ENCODE measurements at places on chromosomes 13 and 19.

DNA sequence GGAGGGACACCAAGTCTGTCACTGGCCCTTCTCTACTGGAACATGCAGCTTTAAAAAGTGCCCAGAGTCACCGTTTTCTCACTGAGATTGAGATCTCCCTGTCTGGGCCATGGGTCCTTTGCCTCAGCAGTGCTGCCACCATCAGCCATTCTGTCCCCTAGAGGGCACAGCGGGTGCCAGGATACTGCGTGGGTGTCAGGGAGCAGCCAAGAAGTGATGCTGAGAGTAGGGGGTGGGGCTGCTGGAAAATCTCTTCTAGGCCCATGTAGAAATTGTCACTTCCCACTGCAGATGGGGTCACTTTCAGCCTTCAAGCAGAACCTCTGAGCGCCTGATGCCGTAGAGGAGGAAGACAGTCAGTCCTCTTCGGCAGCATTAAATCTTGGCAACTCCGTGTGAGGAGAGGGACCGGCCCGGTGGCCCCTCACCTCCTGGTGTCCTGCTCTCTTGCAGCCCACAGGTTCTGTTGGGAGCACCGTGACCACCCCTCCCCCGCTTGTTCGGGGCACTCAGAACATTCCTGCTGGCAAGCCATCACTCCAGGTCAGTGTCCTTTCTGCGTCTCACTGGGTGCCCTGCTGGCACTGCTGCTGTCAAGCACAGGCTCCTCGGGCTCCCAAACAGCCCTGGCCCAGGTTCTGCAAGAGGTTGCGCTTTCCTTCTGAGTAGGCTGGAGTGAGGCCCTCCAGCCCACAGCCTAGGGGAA is 21.4 kb downstream of the TSSK6 start:
- DNase-seq = no peak

- DNase-seq = no peak
Observed at GRCh38 chr13:40605573-40605972, 60.9 kb downstream of the FOXO1 start.

GRCh38 chr19:5594521-5594950 is 26.8 kb upstream of the TINCR start:
- DNase-seq = no peak

- peak; percentile 5 for DNase-seq
Observed at GRCh38 chr13:47794963-47795362, 206.1 kb downstream of the SUCLA2 start.

DNA sequence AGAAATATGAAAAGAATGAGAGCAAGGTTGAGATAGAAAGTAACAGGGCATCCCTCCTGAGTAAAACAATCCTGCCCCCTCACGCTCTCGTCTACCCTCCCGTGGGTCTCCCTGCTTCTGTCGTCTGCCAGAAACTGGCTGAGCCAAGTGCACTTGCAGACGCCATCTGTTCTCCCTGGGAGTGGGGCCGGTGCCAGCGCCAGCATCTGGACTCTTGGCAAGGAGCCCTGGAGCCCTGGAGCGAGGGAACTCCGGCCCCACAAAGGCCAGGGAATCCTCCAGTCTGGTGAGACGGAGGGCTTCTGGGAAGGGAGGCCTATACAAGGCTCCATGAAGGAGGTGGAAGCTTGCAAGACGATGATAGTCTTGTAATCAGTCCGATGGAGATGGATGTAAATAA is 2.3 kb upstream of the TMEM91 start:
- peak; percentile 90 for DNase-seq
